ENCODE measurements at places on chromosomes 1 and 21.

DNA sequence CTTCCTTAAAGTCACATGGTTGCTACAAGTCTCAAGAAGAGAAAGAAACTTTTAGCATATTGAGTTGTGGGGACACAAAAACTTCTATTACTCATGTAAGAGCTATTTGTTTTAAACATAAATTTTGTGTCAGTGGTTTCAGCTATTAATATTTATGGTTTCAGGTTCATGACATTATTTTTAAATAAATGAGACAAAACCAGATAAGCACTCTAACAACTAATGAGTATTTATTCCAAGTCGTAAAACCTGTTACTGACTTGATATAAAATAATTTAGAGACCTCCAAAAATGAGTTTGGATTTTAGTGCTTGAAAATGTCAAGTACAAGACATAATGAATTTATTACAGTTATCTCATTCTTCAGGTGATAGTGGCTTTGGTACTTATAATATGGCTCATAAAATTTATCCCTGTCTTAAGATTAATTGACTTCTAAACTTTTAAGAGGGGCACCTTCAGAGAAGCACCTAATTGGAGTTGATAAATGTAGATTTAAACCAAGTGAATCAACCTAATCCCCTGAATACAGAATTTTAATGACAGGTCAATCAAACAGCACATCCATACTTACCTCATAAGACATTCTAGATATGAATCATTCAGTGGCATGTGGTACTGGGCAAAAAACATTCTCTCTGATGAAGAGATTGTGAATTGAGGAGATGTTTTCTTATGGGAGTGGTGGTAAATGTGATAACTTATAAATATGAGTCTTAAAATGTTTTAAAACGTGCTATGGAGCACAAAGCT lies 167.7 kb upstream of the PTGFR start:
- DNase-seq = no peak

DNA sequence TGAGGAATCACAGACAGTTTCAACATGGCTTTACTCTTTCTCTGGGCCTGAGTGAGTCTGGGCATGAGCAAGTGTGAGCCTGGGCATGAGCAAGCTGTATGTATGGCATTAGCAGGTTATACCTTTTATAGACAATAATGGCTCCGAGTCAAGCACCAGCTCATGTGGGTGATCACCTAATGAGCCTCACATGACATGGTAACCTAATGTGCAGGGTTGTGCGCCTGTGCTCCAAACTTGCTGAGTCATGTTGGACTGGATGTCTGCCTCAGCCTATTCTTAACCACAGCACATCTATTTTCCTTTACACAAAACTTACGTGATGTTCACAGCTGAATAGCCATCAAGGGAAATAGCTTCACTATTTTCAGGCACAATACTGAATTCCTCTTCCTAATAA lies 236.2 kb upstream of the NRIP1 start:
- no peak for DNase-seq

- DNase-seq = no peak
These were observed 40.4 kb upstream of the ZBTB18 start for GRCh38 chr1:244010703-244011123.

GRCh38 chr21:17602874-17603273 lies 9.8 kb downstream of the BTG3 start:
- no peak for DNase-seq

GRCh38 chr1:20345419-20345818 lies 54.7 kb downstream of the VWA5B1 start:
- DNase-seq = no peak

DNA sequence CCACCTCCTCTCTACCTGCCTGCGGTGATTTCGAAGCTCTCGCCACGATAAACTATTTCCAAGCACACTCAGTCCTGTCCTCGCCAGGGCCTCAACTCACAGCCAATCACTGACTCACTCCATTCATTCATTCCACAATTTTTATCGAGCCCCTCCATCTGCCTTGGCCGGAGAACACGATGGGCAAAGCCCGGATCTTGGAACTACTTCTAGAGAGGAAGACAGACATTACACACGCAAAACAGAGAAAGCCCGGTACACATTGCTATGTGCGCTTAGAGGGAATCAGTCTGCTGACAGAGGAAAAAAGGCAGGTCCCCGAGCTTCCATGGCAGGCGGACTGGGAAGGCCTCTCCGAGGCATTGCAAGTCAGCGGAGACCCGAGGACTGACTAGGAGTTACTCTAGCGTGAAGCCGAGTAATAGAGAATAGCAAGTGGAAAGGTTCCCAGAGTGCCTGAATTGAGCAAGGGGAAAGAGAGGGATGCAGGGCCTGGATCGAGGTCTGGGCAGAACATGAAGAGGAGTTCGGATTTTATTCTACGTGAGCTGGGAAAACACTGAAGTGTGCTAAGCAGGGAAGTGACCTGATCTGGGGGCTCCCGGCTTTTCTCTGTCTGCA lies 54.2 kb upstream of the DNAJC6 start:
- no peak for DNase-seq

DNA sequence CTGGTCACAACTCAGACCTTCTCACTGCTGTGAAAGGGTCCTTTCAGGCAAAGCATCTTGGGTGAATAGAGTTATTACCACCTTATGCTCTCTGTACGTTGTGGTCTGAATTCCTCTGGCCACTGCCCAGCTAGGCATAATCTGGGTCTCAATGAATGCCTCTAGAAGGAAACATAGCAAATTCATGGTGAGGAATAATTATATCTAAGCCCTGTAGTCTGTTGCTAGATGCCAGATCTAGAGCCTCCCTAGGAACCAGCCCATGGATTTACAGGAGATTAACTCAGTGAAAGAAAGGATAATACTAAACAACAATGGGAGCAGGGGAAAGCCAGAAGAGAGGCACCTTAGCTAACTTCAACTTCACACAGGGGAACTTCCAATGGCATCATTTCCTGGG lies 2.4 kb upstream of the COL11A1 start:
- DNase-seq = no peak

- no peak for DNase-seq
These were observed 112.6 kb upstream of the B3GALT2 start for GRCh38 chr1:193299038-193299437.

- DNase-seq = no peak
These were observed 116.6 kb upstream of the CDC42BPA start for GRCh38 chr1:227434808-227435444.

DNA sequence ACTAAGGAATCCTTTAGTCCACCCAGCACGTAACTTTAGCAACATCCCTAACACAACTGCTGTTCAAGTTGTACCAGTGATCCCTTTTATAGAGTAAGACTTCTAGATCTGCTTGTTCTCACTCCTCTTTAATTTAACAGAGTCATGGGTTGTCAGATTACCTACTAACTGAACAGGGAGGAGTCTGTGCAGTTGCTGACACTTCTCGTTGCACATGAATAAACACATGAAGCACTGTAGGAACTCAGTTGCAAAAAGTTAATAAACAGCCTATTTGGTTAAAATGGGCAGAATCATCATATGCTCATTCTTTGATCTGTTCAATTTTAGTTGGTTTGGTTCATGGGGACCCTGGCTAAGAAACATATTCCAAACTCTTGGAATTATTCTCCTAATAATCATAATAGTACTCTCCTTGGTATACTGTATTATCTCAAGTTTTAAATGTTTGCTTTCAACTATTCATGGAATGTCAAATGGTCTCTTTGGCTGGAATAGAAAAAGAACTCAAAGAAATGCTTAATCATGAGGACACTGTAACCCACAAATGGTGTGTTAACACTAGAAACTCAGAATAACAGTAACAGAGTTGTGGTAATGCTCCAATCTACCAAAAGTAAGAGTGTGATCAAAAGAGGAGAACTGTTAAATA lies 15.6 kb downstream of the PLPPR5 start:
- no peak for DNase-seq

GRCh38 chr1:3007298-3008147 lies 13.7 kb upstream of the ACTRT2 start:
- no peak for DNase-seq

GRCh38 chr1:89166705-89167104 lies 9.1 kb downstream of the GBP7 start:
- no peak for DNase-seq

DNA sequence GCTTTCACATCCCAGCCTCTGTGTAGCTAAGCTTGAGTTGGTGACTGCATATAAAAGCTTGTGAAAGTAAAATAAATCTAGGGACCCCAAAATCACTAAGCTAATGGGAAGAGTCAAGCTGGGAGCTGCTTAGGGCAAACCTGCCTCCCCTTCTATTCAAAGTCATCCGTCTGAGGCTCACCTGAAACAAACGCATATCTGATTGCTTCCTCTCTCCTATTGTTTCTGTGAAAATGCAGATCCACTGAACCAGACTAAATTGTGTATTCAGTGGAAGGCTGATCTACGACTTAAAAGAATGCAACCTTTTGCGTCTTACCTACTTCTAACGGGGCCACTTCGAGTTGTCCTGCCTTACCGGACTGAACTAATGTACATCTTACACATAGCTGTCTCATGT lies 70.3 kb downstream of the LTN1 start:
- no peak for DNase-seq

DNA sequence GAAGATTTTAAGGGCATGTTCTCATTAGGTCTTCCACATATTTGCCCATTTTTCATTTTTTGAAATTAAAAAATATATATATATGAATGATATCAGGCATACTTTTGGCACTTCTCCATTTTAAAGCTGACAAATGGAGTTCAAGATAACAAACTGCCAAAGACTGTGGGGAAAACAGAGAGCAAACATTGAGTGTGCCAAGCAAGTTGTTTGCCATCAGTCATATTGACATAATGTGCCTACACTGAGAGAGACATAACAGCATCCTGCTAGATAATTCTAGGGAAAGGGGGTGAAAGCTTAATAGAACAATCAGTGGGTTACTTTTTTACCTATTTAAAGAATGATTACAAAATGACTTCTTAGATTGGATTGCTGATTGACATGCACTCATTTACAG lies 529.4 kb upstream of the CXADR start:
- no peak for DNase-seq

- no peak for DNase-seq
These were observed 3.5 kb upstream of the LGR6 start for GRCh38 chr1:202189918-202190715.

- DNase-seq = no peak
These were observed 3.1 kb upstream of the KCNE2 start for GRCh38 chr21:34360488-34361241.

GRCh38 chr1:169091480-169091941 lies 15.0 kb upstream of the ATP1B1 start:
- DNase-seq = no peak

- no peak for DNase-seq
These were observed 5.0 kb upstream of the AHCYL1 start for GRCh38 chr1:109979489-109980091.

DNA sequence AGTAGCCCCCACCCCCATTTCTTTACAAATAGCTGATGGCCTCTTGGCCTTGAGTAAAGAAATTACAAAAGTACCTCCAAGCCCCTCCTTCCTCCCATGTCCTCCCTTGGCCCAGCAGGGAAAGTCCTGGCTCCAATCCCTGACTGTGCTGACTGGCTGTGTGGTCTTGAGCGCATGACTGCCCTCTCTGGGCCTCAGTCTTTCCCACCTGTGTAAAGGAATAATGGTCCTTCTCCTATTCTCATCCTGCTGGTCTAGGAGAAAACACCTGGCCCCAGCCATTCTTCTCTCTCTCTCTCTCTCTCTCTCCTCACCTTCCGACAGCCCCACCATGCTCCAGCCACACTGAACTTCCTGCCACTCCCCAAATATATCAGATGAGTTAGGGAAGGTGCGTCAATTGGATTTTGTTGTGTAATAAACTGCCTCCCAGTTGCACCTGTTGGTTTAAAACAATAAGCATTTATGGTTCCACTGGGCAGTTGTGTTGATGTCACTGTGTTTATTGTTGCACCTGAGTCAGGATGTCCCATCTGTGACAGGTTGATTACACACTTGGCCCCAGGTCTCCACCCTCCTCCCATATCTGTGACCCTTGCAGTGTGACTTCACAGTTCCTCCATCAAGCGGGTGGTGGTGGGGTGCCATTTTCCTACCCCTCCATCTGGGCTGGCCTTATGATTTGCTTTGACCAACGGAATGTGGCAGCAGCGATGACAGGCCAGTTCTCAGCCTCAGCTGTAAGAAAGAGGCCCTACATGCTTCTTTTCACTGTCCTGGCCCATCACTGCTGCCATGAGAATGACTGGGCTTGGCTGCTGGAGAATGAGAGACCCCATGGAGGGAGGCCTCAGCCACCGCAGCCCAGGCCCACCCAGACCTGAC lies 22.3 kb upstream of the LRP8 start:
- DNase-seq = no peak

DNA sequence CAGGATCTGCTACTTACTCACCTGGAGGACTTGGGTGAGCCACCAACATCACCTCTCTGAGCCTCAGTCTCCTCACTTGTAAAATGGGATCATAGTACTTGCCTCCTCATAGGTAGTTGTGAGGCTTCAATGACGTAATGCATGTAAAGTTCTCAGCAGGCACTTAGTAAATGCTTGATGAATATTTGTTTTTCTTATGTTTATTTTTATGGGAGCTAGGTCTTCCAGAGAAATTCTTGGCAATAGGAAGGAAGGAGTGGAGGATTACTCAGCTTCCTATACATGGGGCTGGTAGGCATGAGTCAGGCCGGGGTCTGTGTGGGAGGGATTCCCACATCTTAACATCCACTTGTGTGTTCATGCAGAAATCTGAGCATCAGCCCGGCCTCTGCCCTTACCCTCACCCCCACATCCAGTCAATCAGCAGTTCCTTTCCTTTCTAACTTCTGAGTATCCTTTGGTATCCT lies 95.4 kb upstream of the USP24 start:
- no peak for DNase-seq

DNA sequence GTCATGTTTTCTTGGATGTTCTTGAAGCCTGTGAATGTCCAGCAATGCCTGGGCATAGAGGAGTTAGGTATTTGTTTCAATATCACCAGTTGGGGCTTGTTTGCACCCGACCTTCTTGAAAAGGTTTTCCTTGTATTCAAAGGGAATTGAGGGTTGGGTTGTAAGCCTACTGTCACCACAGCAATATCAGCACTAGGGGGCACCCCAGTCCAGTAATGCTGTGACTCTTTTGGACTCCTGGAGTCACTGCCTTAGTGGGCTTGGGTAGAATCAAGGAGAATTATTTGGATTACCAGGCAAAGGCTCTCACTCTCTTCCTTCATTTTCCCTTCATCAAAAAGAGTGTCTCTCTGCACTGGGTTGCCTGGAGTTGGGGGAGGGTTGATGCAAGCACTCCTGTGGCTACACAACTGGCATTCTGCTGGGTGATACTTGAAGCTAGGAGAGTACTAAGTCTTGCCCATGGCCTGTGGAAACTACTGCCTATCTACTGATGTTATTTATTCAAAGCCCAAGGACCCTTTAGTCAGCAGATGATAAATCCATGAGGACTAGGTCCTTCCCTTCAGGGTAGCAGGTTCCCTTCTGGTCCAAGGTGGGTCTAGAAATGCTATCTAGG lies 34.5 kb downstream of the OR10R2 start:
- DNase-seq = peak; percentile 36

DNA sequence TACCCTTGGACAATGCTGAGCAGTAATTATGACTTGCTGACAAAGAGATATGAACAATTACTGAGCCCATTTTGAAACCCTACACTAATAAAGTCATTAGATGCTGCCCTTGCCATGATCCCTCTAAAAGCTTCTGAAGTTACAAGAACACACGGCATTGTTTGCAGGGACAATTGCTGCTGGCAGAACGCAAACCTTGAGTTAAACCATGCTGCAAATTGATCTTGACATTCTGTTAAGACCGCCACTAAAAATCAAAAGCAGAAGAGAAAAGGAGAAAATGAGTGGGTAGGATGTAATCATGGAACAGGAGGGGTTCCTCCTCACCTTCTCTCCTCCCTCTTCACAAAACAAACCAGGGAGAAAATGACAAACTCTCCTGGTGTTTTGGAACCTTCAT lies 136.2 kb upstream of the DMRTA2 start:
- DNase-seq = no peak

- no peak for DNase-seq
These were observed 34.1 kb upstream of the LHX4 start for GRCh38 chr1:180195916-180196315.

- DNase-seq = no peak
These were observed 406.7 kb downstream of the RPS6KC1 start for GRCh38 chr1:213457733-213458132.

Data from activated CD4-positive, alpha-beta T cell treated with anti-CD3 and anti-CD28 coated beads, Interleukin-2, amount 50 U/mL, for 4 hours (primary cell).